ENCODE measurements at places on chromosomes 1 and 21.

DNA sequence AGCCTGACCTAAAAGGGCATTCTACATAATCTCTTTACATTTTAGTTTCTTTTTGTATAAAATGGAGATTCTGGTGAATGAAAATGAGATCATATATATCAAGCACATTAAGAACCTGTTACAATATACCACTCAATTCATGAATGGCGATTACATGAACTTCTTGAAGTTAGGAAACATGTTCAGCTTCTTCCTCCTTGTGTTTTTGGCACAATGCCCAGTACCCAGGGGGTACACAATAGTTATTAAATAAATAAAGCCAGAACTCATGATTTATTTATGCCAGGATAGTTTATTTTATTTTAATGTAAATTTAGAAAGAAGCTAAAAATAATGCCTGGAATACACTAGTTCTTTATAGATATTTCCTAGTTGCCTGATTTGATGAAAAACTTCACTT lies 186.0 kb upstream of the PTGFR start:
- DNase-seq = no peak

- DNase-seq = no peak
Observed at GRCh38 chr1:43703836-43704235, 3.5 kb upstream of the ST3GAL3 start.

- DNase-seq = no peak
Observed at GRCh38 chr1:2638466-2639115, 5.8 kb upstream of the MMEL1 start.

GRCh38 chr1:214574598-214575411 lies 23.4 kb upstream of the PTPN14 start:
- no peak for DNase-seq

GRCh38 chr1:162343470-162343869 lies 33.2 kb downstream of the SPATA46 start:
- no peak for DNase-seq

- no peak for DNase-seq
Observed at GRCh38 chr1:55530749-55531478, 315.8 kb upstream of the USP24 start.

DNA sequence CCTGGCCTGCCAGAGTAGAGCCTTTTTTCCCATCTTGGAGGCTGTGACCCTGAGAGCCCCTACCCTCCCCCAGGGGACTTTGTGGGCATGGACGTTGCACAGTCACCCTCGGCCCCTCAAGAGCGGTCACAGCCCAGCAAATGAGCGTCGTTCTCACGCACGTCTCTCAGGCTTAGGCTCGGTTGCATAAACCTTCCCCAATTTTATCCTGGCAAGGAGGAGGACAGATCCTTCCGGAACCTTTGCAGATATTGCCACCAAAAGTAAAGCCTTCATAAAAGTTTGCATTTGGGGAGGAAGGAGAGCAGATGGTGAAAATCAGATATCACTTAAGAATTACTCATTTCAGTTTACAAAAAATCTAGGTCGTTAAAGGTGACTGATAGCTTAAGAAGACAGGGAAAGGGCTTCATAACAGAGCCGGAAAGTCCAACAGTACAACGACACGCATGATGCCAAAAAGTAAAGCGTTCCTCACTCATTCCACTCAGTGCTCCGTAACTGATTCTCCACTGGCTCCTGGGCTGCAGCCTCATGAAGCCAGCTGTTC lies 29.3 kb downstream of the PDE9A start:
- DNase-seq = no peak

DNA sequence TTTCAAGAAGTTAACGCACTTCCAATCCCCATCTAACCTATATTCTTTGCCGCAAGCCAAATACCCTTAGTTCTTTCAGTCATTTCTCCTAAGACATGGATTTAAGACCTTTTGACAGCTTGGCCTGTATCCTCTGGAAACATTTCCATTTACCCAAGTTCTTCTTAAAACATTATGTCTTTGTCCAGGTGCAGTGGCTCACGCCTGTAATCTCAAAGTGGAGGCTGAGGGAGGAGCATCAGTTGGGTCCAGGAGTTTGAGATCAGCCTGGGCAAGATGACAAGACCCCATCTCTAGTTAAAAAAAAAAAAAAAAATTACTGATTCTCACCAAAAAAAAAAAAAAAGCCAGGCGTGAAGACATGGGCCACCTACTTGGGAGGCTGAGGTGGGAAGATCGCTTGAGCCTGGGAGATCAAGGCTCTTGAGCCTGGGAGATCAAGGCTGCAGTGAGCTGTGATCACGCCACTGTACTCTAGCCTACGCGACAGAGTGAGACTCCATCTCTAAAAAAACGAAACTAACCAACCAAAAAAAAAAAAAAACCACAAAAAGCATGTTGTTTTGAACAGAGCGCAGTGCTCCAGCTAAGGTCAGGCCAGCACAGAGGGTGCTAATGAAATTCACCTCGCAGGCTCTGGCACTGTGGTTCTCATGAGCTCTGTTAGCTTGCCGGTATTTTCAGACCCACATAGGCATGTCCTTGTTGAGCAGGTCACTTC lies 36.0 kb downstream of the NUAK2 start:
- no peak for DNase-seq
